NCI-H1048 (cell line): ENCODE measurements at places on chromosomes 1 and 21.

DNA sequence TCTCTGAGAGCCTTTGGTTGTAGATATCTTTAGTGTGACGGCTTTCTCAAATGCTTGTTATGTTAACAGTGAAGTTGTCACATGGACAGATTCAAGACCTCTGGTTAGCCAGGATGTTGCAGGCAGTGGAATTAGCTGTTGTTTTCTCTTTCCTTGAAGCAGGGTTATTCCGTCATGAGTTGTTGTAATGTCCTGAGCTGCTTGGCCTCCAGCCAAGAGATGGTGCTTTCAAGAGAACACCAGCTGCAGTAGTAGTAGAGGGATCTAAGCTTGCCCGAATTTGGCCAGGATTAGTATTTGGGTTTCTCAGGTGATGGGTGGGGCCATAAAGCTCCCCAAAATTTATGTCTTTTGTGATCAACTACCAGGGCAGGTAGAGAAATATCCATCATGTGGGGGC lies 13.4 kb downstream of the KCNE1 start:
- DNase-seq, result no peak

GRCh38 chr21:45578811-45579381 lies 36.7 kb upstream of the SLC19A1 start:
- no peak for DNase-seq

DNA sequence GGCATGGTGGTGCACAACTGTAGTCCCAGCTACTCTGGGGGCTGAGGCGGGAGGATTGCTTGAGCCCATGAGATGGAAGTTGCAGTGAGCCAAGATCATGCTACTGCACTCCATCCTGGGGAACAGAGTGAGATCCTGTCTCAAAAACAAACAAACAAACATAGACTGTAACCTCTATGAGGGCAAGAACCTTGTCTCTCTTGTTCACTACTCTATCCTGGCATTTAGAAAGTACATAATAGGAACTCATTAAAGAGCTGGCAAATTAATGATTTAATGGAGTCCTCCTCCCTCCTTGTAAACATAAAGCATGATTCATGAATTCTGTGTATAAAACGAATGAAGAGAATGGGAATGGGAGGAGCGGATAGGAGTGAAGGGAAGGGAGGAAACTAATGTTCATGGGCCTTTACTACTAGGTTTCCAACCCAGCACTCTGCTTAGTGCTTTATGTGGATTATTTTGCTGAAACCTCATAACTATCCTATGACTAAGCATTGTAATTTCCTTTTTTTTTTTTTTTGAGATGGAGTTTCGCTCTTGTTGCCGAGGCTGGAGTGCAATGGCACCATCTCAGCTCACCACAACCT lies 8.6 kb downstream of the LMOD1 start:
- DNase-seq, result no peak

DNA sequence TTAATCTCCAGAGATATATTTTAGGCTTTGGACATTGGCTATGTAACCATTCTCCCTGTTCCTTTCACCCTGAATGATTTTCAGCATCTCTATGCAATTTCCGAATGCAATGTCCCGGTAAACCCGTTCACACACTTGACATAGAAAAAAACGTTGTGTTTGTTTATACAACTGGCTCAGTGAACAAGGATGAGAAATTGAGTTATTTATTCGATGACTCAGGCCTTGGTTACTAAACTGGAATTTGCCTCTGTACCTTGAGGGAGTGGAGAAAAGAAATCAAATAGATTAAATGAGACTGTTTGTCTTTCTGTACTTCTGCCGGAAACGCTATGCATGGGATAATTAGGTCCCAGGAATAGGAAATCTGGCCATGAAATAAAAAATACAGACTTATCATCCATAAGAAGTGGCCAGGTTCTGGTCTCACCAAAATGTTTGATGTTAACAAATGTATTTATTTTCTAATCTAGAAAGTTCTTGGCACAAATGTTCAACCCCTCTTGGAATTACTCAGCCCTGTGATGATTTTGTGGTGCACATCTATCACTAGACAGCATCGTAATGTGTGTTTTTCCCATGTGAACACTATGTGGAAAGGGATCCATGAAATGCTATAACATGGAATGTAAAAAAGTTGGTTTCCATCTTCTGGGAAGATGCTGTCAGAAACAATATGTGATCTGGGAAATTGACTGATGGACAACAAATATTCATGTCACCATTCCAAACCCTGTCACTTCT lies 253.9 kb downstream of the DUSP10 start:
- DNase-seq, result no peak

GRCh38 chr1:19750101-19750881 lies 49.4 kb downstream of the TMCO4 start:
- no peak for DNase-seq

DNA sequence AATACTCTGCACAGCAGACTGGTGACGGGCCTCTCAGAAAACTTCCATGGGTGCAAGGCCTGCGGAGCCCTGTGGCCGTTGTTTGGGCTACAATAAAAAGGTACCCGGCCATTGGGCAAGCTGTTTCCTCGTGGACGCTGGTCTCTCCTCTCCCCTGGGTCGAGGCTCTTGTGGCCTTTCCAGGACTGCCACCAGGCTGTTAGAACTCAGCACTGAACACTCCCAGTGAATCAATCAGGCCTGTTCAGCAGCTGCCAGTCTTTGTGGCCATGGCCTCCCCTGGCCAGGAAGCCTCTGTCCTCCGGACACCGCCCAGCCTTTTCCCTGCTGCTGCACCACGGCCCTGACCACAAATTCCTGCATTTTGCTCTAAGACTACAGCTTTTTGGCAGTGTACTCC lies 33.0 kb upstream of the ACTRT2 start:
- no peak for DNase-seq

DNA sequence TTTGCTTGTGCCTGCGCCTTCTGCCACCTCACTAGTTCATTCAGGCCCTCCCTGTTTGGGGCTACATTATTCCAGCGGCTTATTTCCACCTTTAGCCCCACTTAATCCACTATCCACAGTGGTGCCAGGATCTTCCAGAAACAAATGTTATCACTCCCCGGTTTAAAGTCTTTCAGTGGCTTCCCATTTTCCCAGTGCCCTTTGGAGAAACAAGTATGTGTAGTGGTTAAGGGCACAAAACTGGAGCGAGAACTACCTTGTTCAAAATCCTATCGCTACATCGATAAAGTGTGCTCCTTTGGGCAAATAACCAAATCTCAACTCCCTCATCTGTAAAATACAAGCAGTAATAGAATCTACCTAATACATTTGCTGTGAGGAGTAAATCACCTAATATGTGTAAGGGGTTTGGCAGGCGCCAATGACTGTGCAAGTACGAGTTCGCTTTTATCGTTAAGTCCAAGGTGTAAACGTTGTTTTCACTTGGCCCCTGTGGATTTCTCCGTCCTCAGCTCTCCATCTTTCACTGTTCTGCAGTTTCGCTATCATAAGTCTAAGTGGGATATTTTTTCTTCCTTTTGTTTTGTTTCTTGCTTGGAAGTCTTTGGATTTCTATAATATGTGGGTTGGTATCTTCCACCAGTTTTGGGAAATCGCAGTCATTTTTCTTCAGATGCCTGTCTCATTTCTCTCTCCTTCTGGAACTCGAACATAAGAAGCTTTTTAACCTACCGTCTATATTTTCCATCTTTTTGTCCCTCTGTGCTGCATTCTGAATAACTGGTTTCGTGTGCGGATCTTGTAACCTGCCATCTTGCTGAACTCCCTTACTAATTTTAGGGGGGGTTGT lies 844 bp upstream of the MEAF6 start:
- DNase-seq, result no peak

DNA sequence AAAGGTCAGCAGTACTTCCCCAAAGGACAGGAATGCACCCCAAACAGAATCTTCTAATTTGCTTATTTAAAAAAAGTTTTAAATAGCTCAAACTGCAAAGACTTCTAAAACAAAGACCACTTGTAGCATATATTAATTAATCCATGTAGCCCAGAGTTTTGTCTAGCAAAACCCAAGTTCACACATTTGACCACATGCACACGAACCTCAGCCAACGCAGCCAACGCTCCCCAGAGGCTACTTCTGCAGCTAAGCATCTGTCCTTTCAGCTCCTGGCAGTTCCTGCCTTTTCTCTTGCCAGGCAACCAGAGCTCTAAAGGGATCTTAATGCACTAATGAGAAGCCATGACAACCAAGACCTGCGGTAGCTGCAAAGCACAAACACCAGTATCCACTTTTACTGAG lies 89.6 kb downstream of the RERE start:
- DNase-seq, result no peak

DNA sequence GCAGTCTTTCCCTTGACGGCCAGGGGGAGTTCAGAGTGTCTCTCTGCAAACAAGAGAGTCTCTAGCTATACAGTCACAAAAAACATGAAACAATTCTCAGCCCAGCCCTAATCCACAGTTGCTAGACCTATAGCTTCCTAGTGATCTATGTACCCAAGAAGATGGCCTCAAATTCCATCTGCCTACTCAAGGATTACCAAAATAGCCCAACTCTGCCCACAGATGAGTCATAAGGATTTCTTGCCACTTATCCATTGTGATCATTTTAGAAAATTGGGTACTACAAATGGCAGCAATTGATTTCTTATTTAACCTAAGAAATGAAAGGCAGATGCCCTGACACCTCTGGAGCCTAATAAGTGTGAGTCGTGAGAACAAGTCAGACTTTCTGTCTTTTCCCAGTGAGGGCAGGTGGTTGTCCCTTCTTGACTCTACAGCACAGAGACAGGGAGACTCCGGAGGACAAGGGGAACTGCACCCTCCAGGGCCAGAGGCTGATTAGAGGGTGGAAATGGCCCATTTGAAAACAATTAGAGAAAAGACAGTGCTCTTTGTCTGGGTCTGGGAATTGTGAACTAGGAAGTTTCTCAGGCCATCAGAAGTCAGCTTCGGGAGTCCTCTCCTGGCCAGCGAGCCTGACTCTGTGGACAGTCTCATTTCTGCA lies 65.4 kb downstream of the ABCA4 start:
- DNase-seq, result no peak

GRCh38 chr1:75712306-75712705 lies 12.2 kb upstream of the ACADM start:
- no peak for DNase-seq

DNA sequence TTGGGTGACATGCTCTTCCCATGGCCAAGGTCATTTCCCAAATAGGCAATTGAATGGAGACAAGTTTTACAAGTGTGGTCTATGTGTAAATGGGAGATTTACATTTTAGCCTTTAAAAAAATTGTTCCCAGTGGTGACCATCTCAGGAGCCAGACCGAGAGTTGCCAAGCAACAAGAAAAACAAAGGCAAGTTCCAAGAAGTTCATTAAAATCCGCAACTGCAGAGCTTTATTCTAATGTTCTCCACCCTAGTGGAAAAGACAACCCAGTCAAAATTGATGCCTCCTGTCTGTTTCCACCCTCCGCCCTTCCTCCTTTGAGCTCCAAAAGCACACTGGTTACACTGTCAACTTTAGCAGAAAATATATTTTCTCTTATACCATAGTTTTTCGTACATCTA lies 33.2 kb upstream of the CD55 start:
- DNase-seq, result no peak
